Fibroblast of mammary gland (primary cell): ENCODE measurements at places on chromosomes 11 and 22.

GRCh38 chr11:96373826-96374225, 15.9 kb downstream of the CCDC82 start:
- DNase-seq, result no peak

DNA sequence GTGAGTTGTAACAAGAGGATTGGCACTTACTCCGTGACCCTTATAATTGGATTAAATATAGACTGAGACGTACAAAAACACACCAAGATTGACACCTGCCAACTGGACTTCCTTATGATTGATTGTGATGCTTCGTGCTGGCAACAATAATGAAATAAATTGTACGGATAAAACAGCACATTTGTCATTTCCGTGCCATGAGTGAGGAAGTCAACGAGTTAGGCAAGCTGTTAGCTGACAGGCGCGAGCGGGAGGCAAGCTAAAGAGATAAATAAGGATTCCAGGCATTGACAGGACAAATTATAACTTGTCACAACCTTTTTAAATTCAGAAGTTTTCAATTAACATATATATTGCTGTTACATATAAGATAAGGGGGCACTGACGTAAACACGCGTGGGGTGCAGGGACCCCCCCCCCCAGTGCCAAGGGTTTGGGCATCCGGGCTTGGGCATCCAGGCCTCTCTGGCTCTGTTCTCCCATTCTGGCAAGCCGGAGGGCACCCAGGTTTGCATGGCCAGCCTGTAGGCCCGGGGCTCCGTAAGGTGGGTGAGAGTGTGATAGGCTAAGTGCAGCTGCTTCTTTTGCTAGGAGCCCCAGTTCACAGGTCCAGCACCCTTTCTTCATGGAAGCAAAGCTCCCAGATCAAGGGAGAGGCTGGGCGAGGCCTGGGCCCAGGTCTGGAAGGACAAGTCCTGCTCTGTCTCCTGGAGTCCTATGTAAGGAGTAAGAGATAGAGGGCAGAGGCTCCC, 11.2 kb upstream of the PAX6 start:
- DNase-seq, result no peak

- DNase-seq, result no peak
Measured at GRCh38 chr11:58142761-58143160, 17.4 kb upstream of the OR9I1 start.

GRCh38 chr11:44842220-44842619, 108.5 kb downstream of the TP53I11 start:
- peak; percentile 75 for DNase-seq

GRCh38 chr11:129701706-129702105, 113.9 kb upstream of the TMEM45B start:
- no peak for DNase-seq

GRCh38 chr11:124930799-124931198, 5.0 kb downstream of the HEPACAM start:
- DNase-seq, result no peak

- no peak for DNase-seq
Measured at GRCh38 chr11:38302564-38302963, 1704.5 kb upstream of the RAG2 start.

GRCh38 chr11:76156971-76157427, 49.3 kb downstream of the WNT11 start:
- DNase-seq, result no peak

GRCh38 chr22:47608421-47608820, 846.0 kb downstream of the TBC1D22A start:
- no peak for DNase-seq

- DNase-seq, result peak; percentile 75
Measured at GRCh38 chr11:57641011-57641807, 8.5 kb downstream of the YPEL4 start.

DNA sequence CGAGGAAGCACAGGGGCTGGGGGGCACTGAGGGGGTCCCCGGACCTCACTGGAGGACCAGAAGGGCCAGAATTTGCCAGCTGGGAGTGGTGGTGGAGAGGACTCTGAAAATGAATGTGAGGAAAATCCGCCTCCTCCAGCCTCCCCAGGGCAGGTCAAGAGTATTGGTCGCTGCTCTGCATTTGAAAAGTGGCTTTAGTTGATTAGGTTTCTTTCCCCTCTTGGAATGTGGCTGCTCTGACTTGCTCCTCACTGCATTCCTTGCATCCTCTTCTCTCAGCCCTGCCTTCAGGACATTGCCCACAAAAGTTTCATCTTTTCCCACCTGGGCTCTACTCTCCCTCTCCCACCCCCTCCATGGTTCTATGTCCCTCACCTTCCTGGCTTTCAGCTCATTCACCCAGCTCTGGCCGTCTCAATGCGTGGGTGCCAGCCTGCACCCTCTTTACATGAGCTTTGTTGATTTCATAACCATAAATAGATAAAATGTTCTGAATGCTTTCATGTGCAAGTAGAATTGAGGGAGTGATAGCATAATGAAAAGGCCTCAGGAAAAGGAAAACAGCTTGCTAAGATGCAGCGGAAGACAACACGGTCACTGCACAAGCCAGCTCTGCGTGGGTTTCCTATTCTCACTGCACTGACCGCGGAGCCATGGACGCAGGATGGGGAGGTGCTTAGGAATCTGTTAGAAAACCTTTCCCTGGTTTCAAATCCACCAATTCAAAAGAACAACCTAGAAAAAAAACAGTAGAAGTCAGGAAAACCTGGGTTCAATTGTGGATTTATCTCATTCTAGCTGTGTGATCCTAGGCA, 6.5 kb upstream of the NPAS4 start:
- DNase-seq, result no peak

GRCh38 chr11:20656901-20657300, 12.5 kb upstream of the NELL1 start:
- no peak for DNase-seq

DNA sequence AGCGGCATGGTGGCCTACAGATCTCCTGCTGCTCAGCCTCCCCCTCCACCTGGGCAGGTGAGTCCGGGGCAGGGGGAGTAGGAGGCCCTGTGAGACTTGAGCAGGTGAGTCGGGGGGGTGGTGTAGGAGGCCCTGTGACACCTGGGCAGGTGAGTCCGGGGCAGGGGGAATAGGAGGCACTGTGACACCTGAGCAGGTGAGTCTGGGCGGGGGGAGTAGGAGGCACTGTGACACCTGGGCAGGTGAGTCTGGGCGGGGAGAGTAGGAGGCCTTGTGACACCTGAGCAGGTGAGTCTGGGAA, 299.3 kb downstream of the BRD1 start:
- no peak for DNase-seq

GRCh38 chr11:57338142-57338541, at the start of gene P2RX3:
Gene P2RX3 (plus strand): TSS chr11:57338352. CDS start chr11:57338551, 199 bp downstream.
- no peak for DNase-seq

DNA sequence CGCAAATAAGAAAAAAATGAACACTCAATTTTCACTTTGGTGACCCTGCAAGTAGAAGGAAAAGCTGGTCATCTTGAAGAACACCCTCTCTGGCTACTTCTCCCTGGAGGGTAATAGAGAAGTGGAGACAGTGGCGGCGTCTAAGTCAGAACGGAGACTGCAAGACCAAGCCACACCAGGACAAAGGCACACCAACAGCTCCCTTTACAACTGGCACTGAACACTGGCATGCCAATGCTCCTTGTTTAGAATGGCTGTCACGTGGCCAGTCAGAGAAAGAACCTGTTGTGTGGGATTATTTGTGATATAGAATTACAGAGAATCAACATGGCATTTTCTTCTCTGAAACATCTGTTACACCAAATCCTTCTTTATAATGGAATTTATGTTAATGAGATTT, 61.3 kb upstream of the YPEL1 start:
- DNase-seq, result no peak

DNA sequence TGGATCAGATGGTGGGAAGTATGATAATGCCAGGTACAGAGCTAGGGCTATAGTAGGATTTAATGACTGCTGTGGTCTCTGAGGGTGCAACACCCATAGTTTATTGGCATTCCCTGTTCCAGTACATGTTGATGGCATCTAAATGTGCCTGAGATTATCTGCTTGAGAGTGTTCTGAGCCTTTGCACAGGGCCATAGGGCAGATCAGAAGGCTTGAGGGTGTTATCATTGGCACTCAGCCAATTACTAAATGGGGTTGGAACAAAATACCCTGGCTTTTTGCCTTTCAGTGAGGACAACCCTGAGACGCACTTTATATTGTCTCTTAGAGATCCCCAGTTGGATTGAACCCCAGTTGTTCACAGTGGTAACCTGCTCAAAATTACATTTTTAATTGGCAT, 6.7 kb downstream of the SLC5A12 start:
- no peak for DNase-seq

- no peak for DNase-seq
Measured at GRCh38 chr22:49887702-49888101, 30.5 kb downstream of the ALG12 start.

DNA sequence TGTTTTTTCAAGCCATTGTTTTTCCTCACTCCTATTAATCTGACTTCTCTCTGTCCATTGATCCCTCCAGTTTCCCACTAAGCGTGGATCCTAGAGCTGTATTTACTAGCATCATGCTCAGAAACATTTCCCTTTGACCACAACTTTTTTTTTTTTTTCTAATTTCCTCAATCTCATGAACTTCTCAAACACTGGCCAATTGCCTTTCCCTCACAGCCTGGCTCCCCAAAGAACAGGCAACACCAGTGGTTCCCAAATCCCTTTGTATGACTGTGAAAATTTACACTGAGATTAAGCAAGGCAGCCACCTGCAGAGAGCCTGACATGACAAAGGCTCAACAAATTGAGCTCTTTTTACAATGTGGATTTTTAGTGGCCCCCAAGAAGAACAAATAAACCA, 1.4 kb upstream of the TPP1 start:
- DNase-seq, result no peak

GRCh38 chr11:88357323-88358039, 19.9 kb upstream of the CTSC start:
- DNase-seq, result peak; percentile 70

GRCh38 chr11:1785749-1786413, 22.2 kb upstream of the CTSD start:
- no peak for DNase-seq

GRCh38 chr11:61694602-61694939, 14.4 kb downstream of the DAGLA start:
- DNase-seq, result no peak

- no peak for DNase-seq
Measured at GRCh38 chr11:85377901-85378300, 249.2 kb downstream of the DLG2 start.

DNA sequence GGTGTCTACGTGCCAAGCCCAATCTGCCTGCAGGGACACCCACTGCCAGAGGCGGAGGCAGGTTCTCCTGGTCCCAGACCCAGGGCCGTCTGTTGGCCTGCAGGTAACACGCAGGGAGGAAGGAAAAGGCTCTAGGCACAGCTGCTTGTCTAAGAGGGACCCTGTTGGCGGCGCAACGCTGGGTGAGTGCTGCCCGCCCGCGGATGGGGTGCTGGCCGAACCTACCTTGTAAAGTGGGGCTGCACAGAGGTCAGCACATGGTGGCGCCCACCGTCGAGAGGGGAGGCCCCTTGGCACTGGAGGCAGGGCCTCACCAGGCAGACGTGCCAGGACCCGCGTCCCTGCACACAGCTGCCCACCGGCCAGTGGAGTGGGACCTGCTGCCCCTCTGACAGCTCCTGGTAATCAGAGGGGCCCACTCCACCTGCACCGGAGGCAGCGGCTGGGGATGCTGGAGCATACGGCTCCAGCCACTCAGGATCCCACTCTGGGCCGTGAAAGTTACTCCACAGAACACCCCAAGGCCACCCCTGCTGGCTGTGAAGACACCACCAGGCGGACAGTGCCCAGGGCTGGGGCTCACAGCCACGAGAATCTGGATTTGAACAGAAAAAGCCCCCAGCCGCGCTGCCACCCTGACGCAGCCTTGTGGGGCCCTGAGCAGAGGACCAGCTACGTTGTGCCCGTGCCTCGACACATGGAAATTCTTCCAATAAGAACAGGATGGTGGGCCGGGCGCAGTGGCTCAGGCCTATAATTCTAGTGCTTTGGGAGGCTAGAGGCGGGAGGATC, 24.0 kb downstream of the TBX1 start:
- DNase-seq, result no peak

- no peak for DNase-seq
Measured at GRCh38 chr11:61580271-61580888, 496 bp downstream of the SYT7 start.

- no peak for DNase-seq
Measured at GRCh38 chr22:21069375-21069774, 23.6 kb downstream of the LRRC74B start.

GRCh38 chr11:17752144-17752543, 17.6 kb downstream of the KCNC1 start:
- DNase-seq, result no peak

DNA sequence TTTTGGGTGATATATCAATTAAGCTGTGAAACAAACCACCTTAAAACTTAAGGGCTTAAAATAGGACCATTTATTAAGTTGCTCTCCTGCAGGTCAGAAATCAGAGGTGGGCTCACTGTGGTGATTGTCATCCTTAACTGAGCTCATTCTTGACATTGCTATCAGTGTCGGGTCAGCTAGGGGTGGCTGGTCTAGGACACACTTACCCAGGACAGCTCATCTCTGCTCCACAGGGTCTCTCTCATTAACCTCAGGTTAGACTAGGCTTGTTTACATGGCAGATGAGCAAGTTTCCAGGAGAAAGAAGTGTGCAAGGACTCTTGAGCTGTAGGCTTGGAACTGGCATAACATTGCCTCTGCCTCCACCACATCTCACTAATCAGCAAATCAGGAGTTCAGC, 601.0 kb upstream of the RAG2 start:
- no peak for DNase-seq

DNA sequence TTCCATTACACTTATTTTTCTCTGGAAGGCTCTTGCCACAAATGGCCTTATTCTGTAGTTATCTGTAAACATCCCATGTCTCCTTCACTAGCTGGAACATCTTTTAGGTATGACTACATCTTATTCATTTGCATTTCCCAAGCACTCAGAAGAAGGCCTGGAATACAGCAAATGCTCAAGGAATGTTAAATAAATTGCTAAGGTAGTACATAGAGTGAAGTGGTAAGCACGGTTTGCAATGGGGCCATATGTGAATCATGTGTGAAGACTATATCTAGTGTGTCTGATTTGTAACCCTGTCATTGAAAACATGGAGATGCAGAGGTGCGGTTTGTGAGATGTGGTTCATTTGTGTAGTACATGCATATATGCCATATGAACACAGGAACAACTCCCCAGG, 33.5 kb downstream of the GDPD4 start:
- peak; percentile 92 for DNase-seq
